ENCODE measurements at places on chromosomes 4 and X.

DNA sequence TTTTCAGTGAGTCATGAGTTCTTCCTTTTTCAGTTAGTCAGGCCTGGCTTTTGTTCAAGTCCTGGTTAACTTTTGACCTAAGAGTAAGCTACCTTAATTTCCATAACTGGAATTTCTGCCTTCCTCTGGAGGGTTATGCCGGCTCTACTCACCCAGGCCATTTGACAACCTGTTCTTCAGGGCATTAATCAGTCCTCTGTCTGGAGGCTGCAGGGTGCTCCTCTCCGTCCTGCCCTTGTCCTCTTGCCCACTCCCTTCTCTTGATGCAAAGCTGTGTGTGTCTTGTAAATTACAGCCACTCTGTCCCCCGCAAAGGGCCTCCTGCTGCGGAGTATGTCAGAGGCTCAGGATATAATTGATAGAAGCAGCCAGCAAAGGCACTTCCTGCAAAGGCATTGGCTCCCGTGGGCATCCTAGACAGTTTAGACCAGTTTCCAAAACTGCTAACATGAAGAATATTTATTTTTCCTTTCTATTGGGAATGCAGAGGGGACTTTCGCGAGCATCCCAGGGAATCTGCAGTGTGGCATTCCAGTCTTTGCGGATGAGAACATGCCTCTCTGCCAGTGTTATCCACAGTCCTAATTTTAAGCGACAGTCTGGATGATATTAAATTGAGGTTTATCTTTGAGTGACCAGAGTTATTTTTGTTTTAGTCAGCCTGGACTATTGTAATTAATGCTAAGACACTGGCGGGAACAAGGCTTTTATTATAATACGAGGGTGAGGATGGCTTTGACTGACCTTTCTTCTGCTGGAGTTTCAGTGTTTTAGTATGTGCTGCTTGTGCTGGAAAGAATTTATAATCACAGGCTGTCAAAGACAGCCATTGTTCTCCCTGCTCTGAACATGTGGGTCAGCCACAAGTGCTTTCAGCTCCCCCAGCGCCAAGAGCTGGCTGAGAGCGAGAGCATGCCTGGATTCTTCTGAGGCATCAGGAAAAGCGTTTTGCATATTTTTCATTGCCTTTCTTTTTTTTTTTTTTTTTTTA is 74.2 kb downstream of the LIMCH1 start:
- peak; percentile 81 for DNase-seq

- DNase-seq = no peak
Observed at GRCh38 chr4:25658777-25659176, 3.1 kb downstream of the SLC34A2 start.

DNA sequence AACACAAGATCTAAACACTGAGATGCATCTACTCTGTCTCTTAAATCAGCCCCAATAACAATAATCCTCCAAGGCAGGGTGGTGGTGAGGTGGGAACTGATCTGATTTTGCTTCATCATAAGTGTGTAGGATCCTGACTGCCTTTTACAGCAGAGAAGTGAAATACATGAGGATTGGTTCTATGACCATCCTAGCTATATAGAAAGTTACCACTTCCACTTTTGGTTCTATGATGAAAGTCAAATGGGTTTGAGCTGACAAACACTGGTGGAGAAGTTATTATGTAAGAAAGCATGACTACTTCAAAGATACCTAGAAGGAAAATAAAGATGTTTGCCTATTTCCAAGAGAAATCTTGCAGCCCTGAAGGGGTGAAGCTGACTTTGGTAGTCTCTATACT is 181.6 kb downstream of the NKX6-1 start:
- no peak for DNase-seq

DNA sequence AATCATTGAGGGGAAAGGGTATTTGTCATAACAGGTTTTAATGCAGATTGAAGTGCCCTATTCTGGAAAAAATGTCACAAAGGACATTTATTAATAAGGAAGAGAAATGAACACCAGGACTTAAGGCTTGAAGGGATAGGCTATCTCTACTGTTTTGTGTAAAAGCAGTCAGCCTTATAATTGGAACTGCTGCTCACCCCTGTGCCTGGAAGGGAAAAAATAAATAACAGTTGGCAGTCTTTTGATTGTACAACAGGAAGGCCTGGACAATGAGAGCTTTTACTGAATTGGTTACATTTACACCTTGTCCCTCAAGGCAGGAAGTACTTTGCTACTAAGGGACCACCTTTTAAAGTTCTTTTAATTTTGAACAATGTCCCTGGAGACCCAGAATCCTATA is 17.8 kb upstream of the MAGED4 start:
- DNase-seq = no peak

- DNase-seq = no peak
Observed at GRCh38 chr4:147815741-147816140, 83.9 kb downstream of the ARHGAP10 start.

GRCh38 chrX:49269767-49270248 is at the start of gene PPP1R3F:
PPP1R3F (plus strand) TSS chrX:49269793; CDS start chrX:49269870, 77 bp downstream.
- no peak for DNase-seq

DNA sequence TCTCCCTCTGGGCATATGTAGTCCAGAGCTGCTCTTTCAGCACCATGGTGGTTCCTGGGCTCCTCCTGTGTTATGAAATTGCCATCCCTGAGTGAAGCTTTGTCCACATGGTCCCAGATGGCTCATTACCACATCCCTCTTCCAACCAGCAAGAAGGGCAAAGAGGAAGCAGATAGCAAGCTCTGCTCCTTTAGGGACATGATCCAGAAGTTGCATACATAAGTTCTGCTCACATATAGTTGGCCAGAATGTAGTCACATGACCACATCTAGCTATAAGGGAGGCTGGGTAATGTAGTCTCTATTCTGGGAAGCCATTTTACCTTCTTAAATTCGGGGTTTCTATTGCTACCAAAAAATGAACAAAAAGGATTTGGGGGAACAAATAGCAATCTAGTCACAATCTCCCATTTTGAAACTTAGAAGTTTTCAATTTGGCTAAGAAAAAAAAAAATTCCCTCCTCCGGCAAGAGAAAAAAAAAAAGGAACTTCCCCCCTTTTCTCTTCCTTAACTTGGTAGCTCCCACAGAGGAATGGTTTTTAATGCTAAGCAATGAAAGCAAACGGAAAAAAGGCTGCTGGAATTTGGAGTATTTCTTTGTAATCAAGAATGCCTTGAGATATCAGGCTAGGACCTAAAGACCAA is 88.2 kb upstream of the USP9X start:
- DNase-seq = peak; percentile 50

GRCh38 chr4:47185761-47186160 is 154.4 kb downstream of the GABRB1 start:
- DNase-seq = no peak

GRCh38 chr4:38145741-38146140 is 185.5 kb downstream of the PTTG2 start:
- DNase-seq = no peak

GRCh38 chr4:81601358-81601694 is 129.6 kb upstream of the RASGEF1B start:
- DNase-seq = no peak

DNA sequence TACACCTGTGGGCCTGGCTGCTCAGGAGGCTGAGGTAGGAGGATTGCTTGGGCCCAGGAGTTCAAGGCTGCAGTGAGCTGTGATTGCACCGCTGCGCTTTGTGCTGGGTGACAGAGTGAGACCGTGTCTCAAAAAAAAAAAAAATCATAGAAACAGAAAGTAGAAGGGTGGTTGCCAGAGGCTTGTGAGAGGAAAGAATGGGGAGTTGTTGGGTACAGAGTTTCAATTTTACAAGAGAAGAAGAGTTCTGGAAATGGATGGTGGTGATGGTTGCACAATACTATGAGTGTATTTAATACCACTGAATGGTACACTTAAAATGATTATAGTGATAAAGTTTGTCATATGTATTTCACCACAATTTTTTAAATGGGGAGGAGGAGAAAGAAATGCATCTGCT is 10.2 kb upstream of the GLOD5 start:
- DNase-seq = no peak

DNA sequence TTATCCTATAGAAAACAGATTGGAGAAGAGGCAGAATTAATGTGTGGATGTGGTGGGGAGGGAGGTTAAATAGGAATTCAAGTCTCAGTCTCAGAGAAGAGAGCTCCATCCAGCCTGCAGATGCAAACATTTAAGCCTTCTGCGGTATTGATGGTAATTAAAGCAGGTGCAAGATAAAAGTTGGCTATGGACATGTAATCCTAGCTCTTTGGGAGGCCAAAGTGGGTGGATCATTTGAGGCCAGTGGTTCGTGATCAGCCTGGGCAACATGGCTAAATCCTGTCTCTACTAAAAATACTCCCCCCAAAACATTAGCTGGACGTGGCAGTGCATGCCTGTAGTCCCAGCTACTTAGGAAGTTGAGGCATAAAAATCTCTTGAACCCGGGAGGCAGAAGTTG is 332.7 kb downstream of the PABPC4L start:
- DNase-seq = no peak

GRCh38 chr4:23835774-23836478 is 53.9 kb downstream of the PPARGC1A start:
- DNase-seq = no peak

- DNase-seq = no peak
Observed at GRCh38 chrX:8447368-8447767, 17.3 kb upstream of the VCX3B start.

GRCh38 chrX:97843200-97843811 is 959.6 kb downstream of the RPA4 start:
- no peak for DNase-seq

DNA sequence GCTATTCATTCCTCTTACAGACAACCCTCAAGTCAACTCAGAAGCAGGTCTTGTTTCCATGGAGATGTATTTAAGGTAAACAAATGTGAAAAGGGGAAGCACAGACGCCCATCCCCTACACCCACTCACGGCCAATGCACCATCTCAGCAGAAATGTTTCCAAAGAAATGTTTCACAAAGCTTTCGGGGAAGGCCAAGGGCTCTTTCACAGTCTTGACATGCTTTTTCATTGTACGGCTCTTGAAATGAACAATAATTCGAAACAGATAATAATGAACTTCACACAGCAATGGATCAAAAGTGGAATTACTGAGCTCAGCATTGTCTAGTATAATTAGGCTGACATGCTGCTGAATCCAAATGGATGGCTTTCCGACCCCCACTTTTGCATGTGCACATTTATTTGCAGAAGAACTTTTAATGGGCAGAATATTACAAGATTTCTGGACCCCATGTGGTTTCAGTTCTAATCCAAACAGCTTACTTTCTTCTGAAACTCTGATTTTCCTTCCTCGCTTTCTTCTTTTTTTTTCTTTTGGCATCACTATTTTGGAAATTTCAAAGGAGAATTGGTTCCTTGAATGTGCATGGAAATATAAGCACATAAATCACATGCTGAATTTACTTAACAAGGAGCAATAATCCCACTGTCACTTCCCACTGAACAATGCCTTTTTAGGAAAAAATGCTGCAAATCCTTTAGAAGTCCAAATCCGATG is 160.9 kb downstream of the SMIM20 start:
- no peak for DNase-seq

Measured in retinal pigment epithelial cell (primary cell).